ENCODE measurements at places on chromosomes 13 and 19.

- DNase-seq = peak; percentile 12
These were observed 43.5 kb upstream of the TSC22D1 start for GRCh38 chr13:44619651-44620050.

DNA sequence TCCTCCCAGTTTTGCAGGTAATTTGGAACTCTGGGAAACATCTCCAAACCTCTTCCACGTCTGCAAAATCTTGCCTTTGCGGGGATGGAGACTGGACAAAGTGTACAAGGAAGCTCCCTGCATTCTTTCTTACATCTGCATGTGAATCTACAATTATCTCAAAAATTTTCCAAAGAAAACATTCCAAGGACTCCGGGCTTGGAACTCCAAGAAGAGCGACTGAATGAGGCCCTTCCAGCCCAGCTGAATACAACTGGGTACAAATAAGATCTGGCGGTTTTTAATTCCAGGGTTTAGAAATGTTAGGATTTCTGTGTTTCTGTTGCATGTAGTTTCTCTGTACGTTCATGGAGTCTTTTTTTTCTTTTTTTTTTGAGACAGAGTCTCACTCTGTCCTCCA, 28.5 kb downstream of the EXOC3L2 start:
- no peak for DNase-seq

- DNase-seq = no peak
These were observed 246.1 kb upstream of the DACH1 start for GRCh38 chr13:72113076-72113475.

DNA sequence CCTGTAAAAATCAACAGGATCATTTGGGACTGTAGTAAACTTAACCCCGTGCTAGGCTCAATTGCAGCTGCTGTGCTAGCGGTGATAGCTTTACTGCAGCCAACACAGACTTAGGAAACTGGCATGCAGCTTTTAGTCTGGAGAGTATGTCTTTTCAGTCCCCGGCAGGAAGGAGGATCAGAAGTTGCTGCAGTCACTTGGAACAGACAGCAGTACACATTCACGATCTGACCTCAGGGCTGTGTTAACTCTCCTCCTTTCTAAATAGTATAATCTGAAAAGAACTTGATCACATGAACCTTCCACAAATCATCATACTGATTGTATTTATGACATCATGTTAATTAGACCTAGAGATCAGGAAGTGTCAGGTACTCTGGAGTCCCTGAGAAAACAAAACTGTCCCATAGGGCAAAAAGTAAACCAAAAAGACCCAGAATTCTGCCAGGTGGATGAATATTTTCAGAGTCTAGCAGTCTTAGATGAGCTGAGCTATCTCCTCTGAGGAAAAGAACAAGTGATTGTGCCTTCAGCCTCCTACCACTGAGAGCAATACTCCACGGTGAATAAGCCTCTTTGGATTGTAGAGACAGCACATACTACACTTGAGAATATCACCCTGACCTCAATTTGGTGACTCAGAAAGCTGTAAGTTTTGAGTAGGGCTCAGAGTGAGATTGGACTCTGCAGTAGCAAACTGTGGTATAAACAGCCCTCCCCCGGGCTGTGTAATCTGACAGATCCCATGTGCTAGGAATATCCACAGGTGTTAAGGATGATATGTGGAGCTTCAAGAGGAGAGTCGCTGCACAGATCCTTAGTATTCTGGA, 181.0 kb upstream of the GPR12 start:
- DNase-seq = no peak

- DNase-seq = no peak
These were observed 146.6 kb downstream of the CDK8 start for GRCh38 chr13:26400545-26400944.

DNA sequence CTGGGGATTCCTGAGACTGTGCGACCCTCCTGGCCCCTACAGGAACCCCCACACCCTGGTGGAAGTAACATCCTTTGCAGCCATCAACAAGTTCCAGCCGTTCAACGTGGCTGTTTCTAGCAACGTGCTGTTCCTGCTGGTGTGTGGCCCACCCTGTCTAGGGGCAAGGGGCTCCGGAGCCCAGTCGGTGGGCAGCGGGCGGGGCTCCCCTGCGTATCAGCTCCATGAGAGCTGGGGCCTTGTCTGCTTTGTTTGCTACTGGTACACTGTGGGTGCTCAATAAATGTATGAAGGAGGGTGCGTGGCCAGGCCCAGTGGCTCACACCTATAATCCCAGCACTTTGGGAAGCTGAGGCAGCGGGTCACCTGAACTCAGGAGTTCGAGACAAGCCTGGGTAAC, 10.9 kb downstream of the MPND start:
- no peak for DNase-seq

- no peak for DNase-seq
These were observed 27.4 kb upstream of the CEBPA start for GRCh38 chr19:33329736-33330135.

GRCh38 chr19:10899151-10899653, 27.8 kb downstream of the CARM1 start:
- peak; percentile 30 for DNase-seq

- DNase-seq = no peak
These were observed 16.0 kb downstream of the ZNF582 start for GRCh38 chr19:56377105-56377924.

GRCh38 chr13:50417597-50417996, 402.4 kb downstream of the KCNRG start:
- no peak for DNase-seq

GRCh38 chr13:62173958-62174357, 758.3 kb upstream of the PCDH20 start:
- DNase-seq = no peak

DNA sequence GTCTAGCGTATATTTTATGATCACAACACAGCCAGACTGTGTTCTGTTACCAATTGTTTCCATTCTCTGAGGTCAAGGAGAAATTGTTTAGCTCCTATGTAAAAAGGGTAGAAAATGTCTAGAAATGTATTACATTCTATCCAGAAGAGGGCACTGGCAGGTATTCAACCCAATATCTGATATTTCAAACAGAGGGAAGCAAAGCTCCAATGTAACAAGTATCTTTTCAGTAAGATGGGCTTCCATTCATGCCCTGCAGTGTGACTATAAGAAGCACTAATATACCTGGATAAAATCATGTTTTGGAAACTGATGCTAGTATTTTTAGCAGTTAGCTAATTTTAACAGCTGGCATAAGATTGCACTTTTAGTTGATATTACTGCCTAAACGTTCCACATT, 312.7 kb downstream of the FGF14 start:
- DNase-seq = no peak

DNA sequence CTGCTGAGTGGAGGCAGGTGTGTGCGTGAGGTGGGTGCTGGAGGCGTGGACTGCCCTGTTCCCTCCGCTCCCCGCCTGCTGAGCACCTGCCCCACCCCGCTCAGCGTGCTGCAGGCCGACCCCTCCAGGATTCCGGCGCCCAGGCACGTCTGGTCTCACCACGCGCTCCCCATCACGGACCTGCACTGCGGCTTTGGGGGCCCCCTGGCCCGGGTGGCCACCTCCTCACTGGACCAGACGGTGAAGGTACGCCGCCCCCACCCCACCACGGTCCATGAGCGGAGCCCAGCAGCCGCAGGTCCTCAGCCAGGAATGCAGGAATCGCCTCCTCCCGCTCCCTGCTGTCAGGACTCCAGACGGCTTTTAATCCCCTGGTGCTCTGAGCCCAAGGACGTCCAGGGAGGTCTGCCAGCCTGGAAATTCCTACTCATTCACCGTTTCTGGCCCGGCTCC, 6.0 kb downstream of the WDR18 start:
- DNase-seq = no peak
